ENCODE measurements at places on chromosomes 5 and 9.

DNA sequence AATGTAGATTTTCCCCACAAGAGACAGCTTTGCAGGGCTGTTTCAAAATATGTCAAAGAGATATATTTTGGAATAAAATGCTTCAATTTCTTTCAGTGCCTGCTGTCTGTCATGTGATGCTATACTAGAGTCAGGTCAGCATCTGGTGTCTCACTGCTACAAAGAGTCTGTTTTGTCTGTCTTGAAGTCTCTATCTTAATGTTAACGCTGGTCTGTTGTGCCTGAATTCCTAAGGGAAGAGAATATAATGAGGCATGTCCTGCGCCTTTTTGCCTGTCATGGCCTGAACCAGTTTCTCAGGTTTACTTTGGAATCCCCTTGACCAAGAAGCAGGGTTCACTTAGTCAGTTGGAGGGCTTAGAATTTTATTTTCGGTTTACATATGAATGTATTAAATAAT lies 176.4 kb downstream of the PDZD2 start:
- DNase-seq = no peak

- no peak for DNase-seq
Measured at GRCh38 chr5:72485430-72485974, 21.7 kb downstream of the ZNF366 start.

DNA sequence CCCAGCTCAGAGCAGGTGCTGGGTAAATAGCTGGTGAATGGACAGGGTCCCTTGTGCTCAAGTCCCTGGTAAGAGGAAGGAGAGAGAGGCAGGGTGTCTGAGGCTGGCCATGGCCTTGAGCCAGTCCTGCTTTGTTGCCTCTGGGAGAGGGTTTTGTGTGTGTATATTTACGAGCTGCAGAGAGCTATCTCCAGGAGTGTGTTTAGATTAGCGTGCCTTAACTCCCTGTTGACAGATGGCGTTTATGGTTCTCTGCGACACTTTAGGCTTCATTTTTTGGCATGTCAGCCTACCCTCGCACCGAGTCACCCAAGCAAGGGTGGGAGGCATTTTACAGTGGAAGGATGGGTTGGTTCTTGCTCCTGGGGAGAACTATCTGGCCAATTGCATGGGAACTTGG lies 22.2 kb downstream of the HMCN2 start:
- no peak for DNase-seq

DNA sequence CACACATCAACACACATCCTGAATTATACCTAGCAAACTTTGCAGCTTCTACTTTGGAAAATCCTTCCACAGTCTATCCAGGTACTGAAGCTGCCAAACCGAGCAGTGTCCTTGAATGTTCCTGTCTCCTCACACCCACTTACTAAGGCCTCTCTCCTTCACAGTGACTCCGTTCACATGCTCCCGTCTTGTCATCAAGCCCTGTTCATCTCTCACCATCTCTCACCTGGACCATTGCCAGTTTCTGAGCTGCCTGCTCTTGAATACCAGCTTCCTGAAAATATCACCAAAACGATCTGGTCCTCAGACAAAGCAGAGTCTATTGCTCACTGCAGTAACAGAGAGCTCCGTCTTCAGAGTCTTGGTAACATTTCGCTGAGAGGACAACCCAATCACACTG lies 57.4 kb downstream of the GCNT1 start:
- no peak for DNase-seq

DNA sequence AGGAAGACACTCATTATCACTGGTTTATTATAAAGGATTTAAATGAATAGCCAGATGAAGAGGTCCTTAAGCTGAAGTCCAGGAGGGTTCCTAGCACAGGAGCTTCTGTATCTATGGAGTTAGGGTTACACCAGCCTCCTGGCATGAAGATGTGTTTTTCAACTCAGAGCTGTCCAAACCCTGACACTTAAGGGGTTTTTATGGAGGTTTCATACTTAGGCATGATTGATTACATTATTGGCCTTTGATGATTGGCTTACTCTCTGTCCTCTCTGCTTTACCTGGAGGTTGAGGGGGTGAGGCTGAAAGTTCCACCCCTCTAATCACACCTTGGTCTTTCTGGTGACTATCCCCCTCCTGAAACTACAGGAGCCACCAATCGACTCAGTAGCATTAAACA lies 84.9 kb upstream of the ZNF169 start:
- DNase-seq = no peak

- no peak for DNase-seq
Measured at GRCh38 chr9:92501671-92502393, 19.5 kb upstream of the ASPN start.

Measured in NCI-H748 treated with DMSO at 0.1 percent for 48 hours (cell line).